Left kidney (tissue), 8 donors: ENCODE measurements at places on chromosomes 3 and 15. TPM values are rescaled to one million over a fixed set of nuclear protein-coding genes. Genes with fewer than 3 reads are reported as not detected.

ATP13A5 gene
- polyA plus RNA-seq, result 0.22 TPM

SCG5 gene
- polyA plus RNA-seq, result 18.2 TPM

ALG1L2 gene
- polyA plus RNA-seq, result 3.3 TPM

A4GNT gene
- polyA plus RNA-seq, result 1.8 TPM

PAQR9 gene
- polyA plus RNA-seq, result 0.68 TPM

DAZL gene
- polyA plus RNA-seq, result not detected

ACAN gene
- polyA plus RNA-seq, result 2.1 TPM

LHFPL4 gene
- 0.05 TPM for polyA plus RNA-seq

SNTN gene
- not detected for polyA plus RNA-seq

EFCC1 gene
- polyA plus RNA-seq, result 1.7 TPM

- DNase-seq, result no peak
These were observed 72.8 kb downstream of the ITPR1 start for GRCh38 chr3:4565809-4566501.

DNA sequence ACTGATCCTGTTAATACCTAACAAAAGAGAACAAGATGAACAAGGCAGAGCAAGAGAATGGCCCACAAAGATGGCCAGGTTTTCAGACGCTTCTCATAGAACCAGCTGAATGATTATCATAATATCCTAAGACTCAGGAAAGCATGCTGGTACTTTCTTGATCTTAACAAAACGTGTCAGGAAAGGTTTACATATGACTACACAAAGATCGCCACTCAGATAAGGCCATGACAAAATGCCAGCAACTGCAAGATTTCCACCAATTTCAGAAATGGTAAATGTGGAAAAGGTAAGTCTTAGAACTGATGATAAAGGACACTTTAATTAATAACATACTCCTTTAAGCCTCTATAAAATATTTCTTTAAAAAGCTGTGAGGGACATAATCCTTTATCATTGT lies 108.8 kb downstream of the DLG1 start:
- DNase-seq, result no peak

GRCh38 chr3:123559040-123559861 lies 25.6 kb downstream of the HACD2 start:
- no peak for DNase-seq

DNA sequence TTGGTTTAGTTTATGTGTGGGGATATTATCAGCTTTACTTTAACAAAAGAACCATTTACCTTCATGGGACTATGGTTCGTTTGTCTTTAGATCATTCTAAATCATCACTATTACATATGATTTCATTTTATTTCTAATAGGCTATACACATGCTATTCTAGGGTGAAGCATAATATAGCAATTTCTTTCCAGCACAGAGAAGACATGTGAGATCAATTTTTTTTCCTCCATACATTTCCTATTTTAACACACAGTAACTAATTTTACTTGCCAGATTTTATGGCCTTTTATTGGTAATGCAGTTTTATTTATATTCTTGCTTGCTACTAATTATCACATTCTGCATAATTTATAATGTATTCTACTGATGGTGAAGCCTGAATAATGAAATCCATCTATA lies 287.1 kb downstream of the ROBO1 start:
- no peak for DNase-seq

DNA sequence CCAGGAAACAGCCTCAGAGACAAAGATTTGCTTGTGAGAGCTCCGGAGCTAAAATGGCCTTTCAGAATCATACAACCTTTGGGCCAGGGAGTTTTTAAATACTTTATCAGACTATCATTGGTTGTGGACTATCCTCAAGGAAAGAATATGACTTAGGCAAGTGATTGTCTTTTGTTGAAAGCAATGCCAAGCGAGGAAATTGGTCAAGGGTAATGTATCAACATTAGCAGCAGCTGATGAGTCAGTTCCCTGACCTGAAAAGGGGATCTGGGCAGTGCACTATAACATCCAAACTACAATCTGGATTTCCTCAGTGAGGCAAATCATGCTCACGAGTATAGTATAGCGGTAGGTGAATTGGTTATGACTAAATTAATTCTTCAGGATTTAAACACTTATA lies 303.6 kb downstream of the LSAMP start:
- no peak for DNase-seq

- peak; percentile 53 for DNase-seq
These were observed 13.6 kb upstream of the SMCO1 start for GRCh38 chr3:196528639-196529233.

DNA sequence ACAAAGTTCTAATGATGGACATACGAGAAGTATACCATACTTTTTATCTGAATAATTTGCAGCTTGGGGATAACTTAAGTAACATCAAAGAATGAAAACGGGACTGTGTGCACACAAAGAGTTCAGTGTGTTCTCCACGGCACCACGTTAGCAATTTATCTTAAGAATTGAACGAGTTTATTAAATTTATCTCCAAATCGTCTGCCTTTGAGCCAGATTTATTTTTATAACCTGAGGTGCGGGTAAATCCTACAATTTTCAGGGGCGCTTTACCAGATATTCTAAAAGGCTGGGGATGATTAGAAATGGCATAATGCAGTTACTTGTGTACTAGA lies 3.5 kb downstream of the CHD2 start:
- no peak for DNase-seq

DNA sequence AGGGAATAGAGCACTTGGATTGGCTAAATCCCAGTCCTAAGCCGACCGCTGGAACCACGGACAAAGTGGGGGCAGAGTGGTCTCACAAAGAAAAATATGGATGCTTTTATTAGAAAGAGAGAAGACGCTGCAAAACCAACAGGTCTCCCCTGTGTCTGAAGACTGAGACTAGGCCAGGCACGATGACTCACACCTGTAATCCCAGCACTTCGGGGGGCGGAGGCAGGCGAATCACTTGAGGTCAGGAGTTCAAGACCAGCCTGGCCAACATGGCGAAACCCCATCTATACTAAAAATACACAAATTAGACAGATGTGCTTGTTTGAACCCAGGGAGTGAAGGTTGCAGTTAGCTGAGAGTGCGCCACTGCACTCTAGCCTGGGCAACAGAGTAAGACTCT lies 61.8 kb downstream of the ZDHHC19 start:
- no peak for DNase-seq

DNA sequence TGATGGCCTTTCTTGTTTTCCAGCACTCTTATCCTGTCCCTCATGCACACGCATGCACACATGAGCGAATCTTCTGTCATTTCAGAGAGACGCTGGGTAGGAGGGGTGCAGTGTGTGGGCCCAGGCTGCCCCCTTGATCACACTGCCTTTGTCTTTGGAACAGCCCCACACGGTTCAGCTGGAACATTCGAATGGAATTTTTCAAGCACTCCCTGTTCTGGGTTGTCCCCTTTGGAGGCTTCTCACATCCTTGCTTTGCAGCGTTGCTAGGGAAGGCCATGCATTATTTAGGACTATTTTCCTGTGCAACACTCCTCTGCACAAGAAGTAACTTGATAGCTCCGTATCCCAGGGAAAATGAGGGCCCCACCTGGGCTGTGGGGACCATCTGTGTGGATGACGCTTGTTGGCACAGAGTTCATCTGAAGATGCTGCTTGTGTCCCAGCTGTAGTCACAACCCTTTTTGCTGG lies 78.4 kb downstream of the SPSB4 start:
- peak; percentile 37 for DNase-seq

DNA sequence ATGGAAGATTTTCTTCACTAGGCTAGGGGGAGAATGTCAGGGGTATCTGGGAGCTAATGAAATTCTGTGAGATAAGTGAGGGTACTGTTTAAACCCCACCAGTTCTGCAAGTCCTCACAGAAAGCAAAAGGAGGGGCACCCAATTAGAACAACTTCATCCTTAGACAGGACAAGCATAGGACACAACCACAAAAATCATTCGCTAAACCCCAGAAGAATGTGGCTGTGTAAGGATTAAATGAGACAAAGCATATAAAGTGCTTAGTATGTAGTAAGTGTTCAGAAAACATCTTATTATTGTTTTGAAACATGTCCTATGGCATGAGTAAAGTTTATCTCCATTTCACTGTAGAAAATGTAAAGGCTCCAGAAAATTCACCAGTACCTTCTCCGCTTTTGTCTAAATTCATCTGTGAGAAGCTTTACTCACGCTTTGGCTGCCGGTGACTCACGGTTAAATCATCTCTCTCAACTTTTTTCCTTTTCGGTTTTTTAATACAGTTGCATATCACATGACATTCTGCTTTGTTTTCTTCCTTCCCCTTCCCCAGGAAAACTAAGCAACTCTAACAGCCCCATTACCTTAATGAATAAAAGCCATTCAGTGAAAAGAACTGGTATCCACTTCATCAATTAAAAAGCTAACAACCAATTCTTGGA lies 1.7 kb downstream of the CLRN1 start:
- DNase-seq, result no peak

GRCh38 chr3:144241404-144241803 lies 269.8 kb downstream of the DIPK2A start:
- peak; percentile 18 for DNase-seq

GRCh38 chr15:68537097-68537496 lies 41.7 kb upstream of the CORO2B start:
- DNase-seq, result no peak

GRCh38 chr3:13243586-13243985 lies 170.4 kb upstream of the IQSEC1 start:
- no peak for DNase-seq

- DNase-seq, result no peak
These were observed 5.7 kb upstream of the SLC25A26 start for GRCh38 chr3:66215106-66215505.

DNA sequence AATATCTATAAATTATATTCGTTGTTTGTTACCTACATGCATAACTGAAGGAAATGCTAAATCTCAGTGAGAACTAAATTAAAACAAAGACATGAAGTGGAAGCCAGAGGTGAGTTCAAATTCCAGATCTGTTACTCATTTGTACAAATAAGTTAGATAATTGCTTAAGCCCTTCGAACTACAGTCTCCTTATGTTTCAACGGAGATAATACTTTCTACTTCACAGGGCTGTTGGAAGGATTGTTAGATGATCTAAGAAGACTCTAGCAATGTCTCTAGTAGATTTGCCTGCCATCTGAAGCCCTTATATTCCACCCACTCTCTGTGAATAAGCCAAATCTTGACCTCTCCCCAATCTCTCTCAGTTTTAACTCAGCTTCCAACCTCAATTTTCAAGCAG lies 125.8 kb downstream of the P2RY1 start:
- no peak for DNase-seq

DNA sequence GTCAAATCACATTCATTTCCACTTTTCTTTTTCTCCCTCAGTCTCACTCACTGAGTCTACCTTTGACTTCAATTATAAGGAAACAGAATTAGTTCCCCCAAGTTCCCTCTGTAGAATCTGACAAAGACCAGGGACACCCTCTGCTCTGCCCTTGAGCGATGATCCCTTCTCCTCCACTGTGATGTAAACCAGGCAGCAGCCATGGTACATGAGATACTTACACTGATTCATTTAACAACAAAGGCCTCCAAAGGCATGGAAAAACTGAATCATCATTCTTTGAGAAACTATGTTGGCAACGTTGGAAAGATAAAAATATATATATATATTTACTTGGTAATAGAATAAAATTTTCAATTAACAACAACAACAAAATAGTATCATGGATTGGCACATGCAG lies 84.1 kb downstream of the P3H2 start:
- DNase-seq, result no peak

- no peak for DNase-seq
These were observed 482.5 kb downstream of the FOXP1 start for GRCh38 chr3:71101014-71101413.

DNA sequence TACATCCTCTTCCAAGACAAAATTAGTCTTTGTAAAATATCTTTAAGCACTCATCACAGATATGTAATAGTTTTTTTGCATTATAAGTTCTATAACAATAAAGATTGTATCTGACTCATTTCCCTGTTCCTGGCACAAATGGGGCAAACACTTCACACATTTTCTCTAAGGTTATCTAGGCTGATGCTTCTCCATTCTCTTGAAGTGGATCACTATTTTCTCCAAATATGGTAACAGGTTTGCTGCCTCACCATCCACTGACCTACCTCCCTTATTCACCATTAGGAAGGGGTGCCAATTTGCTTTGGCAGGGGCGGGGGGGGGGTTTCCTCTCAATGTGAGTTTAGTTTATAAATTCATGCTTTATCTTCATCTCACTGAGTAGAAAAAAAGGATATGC lies 767.7 kb upstream of the LMCD1 start:
- DNase-seq, result no peak

DNA sequence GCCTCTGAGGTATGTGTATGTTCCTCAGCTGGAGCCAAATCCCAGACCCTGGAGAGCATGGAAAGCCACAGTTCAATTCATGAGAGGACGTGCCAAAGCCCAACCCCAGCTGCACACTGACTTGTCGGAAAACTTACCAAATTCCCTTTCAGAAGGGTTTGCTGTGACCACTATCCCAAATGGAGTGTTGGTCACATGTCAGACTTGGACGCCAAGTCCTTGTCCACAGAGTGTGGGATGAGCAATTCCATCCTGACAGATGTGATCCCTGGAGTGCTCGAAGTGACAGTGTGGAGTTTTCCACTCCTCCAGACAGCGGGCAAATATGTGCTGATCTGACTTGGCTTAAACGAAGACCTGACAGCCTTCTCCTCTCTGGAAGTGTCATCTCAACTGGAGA lies 71.2 kb downstream of the RORA start:
- no peak for DNase-seq

- DNase-seq, result no peak
These were observed 212.2 kb downstream of the GABRG3 start for GRCh38 chr15:27183201-27183600.

DNA sequence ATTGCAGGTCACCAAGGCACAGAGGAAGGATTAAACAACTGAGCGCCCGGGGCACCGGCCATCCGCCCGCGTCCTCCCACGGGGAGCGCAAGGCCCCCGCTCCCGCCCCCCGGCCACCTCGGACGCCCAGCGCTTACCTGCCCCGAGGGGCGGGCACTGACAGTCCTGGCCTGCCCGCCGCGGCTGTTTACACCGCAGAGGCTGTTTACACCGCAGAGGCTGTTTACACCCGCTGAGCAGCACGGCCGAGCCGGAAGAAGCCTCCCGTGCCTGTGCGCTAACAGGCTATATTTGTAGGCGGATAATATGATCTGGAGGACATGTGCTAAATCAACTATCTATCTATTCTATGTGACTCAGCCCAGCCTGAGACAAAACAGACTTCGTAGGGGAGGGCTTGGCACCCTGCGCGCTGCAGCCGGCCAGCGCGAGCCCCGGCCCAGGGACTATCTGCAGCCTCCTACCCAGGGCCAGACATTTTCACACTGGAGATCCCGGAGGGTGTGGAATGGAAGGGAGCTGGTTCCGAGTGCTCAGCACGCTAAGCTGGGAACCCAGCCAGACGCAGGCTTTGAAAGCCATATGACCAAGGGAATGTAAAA lies at the start of gene LRRC2:
LRRC2 (minus strand) TSS at position 263 of the 602 bp plus-strand sequence. CDS start 14,711 bp downstream, outside the sequence.
- DNase-seq, result no peak

- DNase-seq, result no peak
These were observed 377.2 kb upstream of the CFAP20DC start for GRCh38 chr3:59426821-59427565.
